Stimulated activated naive CD4-positive, alpha-beta T cell treated with Interleukin-2 at 50 U/mL for 16 hours (primary cell): ENCODE measurements at places on chromosomes 1 and 21.

DNA sequence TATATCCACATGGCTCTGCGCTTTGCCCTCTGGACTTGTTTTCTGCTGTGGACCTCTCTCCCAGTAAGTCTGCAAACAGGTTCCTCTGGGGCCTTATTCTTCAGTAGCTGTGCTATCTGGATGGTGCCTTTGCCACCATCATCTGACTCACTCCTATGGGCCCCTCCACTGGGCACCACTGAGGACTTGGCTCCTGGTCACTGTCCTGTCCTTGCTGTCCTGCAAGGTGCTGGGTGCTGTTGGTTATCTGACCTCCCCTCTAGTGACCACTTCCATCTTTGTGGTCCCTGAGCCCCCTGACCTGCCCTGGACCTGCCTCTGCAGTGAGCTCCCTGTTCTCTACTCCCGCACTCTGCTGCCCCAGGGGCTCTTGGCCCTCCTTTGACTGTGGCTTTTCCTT, 6.7 kb downstream of the CNIH3 start:
- no peak for DNase-seq

DNA sequence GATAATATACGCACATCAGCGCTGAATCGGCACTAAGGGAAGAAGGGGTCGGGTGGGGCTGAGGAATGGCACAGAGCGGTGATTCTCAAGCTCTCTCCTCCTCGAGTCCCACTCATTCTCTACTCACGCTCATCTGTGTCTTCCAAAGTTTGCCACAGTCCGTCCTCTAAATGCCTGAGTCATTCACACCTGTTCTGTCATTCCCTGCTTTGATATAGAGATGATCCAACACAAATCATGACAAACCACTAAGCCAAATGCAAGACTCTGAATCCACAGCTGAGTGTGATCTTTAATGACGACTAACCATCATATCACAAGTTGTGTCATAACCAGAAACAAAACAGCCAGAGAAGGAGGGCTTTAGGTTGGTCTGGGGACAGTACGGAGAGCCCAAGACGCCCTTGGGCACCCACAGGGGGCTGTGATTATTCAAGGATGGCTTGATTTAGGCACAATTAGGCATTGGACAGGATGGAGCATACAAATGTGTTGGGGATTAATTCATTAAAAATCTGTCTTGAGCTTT, 501.5 kb downstream of the KIF26B start:
- no peak for DNase-seq

GRCh38 chr1:226410958-226411357, 3.1 kb upstream of the PARP1 start:
- DNase-seq: no peak

- no peak for DNase-seq
These were observed 538 bp upstream of the RCAN1 start for GRCh38 chr21:34615487-34615814.

- no peak for DNase-seq
These were observed 15.8 kb upstream of the HSPG2 start for GRCh38 chr1:21952786-21953520.

DNA sequence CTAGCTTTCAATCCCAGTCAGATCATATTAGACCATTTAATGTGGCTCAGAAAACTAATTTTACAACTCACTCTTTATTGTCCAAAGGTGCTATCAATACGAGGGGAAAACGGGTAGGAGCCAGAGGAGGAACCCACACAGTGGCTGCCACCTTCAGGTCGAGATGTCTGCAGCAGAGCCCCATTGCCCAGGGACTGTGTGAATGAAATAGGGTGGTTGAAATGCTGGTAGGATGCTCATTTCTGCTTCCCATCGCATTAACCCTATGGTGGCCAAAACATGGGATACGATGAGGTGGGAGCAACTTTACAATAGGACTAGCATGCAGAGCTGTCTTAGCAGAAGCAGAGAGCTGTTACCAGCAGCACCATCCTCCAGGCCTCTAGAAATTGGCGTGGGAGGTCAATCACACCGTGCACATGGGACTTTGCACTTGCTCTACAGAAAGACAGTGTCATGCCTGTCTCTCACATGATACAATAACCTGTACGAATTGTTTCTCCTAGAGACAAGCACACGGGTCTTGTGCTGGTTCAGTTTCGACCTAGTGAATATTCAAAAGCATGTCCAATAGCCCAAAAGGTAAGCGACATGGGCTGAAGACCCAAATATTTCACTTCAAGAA, 69.5 kb upstream of the DESI2 start:
- no peak for DNase-seq

- DNase-seq: no peak
These were observed 88.3 kb downstream of the ABCA4 start for GRCh38 chr1:94032637-94033036.

DNA sequence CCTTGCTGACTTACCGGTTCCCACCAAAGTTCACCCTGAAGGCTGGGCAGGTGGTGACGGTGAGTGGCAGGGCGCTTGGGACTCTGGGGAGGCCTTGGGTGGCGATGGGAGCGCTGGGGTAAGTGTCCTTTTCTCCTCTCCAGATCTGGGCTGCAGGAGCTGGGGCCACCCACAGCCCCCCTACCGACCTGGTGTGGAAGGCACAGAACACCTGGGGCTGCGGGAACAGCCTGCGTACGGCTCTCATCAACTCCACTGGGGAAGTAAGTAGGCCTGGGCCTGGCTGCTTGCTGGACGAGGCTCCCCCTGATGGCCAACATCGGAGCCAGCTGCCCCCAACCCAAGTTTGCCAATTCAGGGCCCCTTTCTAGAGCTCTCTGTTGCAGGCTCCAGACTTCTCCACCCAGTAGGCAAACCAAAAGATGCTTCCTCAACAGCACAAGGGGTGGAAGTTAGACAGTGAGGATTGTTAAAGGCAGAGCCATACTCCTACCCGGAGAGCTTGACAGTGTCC, 16.4 kb upstream of the SEMA4A start:
- no peak for DNase-seq
